Hematopoietic multipotent progenitor cell treated with erythropoietin and hydrocortisone succinate and interleukin-3 and kit ligand, for 15 days (in vitro differentiated cells): ENCODE measurements at places on chromosomes 11 and 22.

- DNase-seq: no peak
These were observed 312.1 kb downstream of the NTM start for GRCh38 chr11:131682373-131683015.

DNA sequence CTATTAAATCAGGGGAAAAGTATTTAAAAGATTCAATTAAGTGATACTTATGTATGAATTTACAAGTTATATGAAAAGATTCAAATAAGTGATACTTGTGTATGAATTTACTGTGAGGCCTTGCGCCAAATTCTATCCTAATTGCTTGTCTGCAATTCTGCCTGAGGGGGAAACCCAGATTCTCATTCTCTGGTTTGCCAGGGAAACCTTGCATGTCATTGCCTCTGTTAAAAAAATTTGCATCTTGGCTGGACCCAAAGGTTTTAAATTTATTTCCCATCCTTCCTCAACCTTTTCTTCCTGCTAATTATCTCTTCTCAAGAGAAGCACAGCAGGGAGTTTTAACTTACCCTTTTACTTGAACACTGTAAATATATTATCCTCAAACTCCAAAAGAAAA is 13.8 kb downstream of the OLFML1 start:
- no peak for DNase-seq

GRCh38 chr11:131656839-131657211 is 286.4 kb downstream of the NTM start:
- no peak for DNase-seq

DNA sequence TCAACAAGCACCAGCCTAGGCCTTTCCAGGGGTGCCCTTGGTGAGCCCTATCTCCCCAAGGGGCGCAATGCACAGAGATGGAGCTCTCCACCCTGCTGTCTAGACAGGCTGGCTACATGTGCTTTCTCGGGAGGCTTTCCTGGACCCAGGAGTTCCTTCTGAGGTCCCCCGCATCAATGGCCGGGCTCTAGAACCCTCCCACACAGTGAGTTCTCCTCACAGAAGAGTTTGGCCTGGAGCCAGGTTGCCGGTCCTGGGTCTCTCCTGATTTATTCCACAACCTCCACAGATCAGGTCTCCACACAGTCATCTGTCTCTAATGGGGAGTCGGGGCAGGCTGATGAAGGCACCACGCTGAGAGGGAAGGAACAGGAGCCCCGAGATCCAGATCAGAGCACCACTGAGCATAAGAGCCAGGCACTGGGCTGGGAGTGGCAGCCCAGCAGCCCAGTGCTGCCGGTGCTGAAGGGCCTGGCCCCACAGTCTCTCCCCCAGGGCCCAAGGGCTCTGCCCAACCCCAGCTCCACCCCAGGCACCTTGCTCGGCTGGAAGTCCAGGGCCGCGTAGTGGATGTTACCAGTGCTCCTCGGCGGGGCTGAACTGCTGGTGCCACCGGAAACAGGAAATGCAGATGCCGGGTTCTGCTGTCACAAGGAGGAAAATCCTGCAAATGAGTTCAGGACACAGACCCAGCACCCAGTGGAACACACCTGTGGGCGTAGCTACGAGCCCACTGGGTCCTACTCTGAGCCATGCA is 44.7 kb downstream of the GAB4 start:
- DNase-seq: no peak

GRCh38 chr22:43618517-43618916 is 193.6 kb downstream of the EFCAB6 start:
- no peak for DNase-seq
